Activated naive CD4-positive, alpha-beta T cell treated with anti-CD3 and anti-CD28 coated beads, Interleukin-2, amount 10 ng/mL, durations not matched to agents 7 days and 5 days (primary cell): ENCODE measurements at places on chromosomes 3 and 15.

DNA sequence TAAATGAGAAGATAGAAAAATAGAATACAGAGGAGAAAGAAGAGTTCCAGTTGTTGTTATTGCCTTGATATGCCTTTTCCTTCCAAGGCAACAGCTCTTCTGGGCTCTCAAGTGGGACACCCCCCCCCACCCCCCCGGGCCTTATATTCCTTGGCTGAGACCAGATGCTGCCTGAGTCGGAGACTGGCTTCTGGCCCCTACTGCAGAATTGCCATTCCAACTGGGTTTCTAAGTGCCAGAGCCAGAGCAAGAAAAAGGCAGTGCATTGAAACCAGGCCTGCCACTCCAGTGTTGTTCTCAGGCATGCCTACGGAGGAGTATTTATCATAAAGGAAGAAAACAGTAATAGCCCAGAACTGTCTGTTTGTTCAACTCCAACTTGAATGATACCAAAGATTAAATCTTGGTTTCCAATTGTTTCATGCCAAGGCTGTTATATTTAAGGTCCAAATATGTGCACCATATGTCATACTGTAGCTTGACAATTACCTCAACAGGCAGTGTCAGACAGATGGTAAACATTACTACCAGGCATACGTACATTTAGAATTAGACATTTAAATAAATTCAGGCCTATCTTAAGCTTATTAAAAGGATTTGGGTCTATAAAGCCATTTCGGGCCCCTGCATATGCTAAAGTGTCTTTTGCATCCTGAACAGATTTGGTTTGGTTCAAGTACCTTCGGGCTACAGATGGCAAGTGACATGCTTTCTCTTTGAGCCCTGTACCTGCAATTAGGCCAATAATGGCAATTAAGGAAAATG lies 209.9 kb upstream of the SEMA6D start:
- DNase-seq = no peak
- H3K27ac ChIP-seq = no peak overlapping the region
- H3K36me3 ChIP-seq = no peaks in the 10 kb centered on the region
- no peak overlapping the region for H3K4me3 ChIP-seq
- H3K27me3 ChIP-seq = no peaks in the 10 kb centered on the region

DNA sequence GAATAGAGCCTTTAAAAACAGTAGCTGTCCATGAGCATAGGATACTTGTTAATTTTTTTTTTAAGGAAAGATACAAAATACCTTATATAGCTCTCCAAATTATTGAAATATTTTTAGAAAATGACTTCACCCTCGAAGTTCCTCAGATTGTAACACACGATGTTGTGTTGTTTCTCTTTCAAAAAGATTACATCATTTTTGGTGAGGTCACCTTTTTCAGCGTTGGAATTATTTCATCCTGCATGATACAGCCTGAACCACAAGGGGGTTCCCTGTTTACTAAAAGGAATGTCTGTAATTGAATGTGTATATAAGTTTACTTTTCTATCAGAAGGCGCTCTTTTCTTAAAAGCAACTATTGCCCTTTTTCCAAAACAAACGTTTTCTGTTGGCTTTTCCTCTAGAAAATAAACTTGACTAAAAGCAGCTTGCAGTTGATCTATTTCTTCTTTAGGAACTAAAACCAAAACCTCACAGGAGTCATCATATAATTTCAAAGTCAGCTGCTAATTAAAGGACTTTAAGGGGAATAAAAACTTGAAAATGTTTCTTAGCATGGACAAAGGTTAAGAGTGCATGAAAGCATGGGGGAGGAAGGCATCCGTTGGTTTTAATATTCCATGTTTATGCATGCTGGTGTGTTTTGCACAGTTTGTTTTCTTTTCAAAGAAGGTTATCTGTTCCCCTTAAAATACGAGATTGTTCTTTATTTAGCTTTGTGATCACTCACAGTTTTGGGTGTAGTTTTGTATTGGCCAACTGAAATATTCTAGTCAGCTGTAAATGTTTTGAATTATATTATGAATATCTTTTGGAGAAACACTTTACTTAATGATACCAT lies 29.4 kb downstream of the LYSMD4 start:
- peaks cover 48% of the 10 kb centered on the region for H3K4me1 ChIP-seq
- peaks cover 7% of the 10 kb centered on the region for H3K36me3 ChIP-seq
- no peak overlapping the region for H3K4me3 ChIP-seq
- no peak for DNase-seq
- H3K27ac ChIP-seq = peak overlapping the region; percentile 24
- H3K27me3 ChIP-seq = no peaks in the 10 kb centered on the region

- H3K27ac ChIP-seq = no peak overlapping the region
- no peak for DNase-seq
- H3K27me3 ChIP-seq = peaks cover 41% of the 10 kb centered on the region
These were observed 54.1 kb downstream of the EXOG start for GRCh38 chr3:38549957-38550840.

GRCh38 chr3:122268257-122269024 lies 56.6 kb upstream of the CSTA start:
- DNase-seq = no peak
- no peak overlapping the region for H3K27ac ChIP-seq
- H3K4me1 ChIP-seq = peaks cover 26% of the 10 kb centered on the region
- H3K36me3 ChIP-seq = no peaks in the 10 kb centered on the region

DNA sequence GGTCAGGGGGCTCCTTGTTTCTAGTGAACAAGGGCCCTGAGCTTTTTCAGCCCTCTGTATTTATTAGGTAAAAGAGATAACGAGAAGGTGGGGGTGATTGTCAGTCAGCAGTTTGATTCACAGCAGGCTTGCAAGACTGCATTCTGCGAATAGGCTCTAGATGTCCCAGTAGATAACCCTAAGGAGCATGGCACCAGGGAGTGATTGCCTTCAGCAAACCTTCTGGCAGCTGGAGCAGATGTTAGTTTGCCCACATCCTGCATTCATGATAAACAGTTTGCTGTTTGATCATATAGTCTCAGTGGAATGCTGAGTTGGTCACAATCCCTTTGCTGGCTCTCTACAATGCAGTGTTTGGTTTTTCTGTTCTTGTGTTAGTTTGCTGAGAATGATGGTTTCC lies 161.3 kb upstream of the GADL1 start:
- DNase-seq = no peak
- no peak overlapping the region for H3K4me3 ChIP-seq

- no peak for DNase-seq
- H3K27me3 ChIP-seq = no peaks in the 10 kb centered on the region
- H3K4me1 ChIP-seq = no peaks in the 10 kb centered on the region
- H3K4me3 ChIP-seq = no peak overlapping the region
- peaks cover 75% of the 10 kb centered on the region for H3K36me3 ChIP-seq
These were observed 107.5 kb downstream of the RASA2 start for GRCh38 chr3:141594357-141594756.

GRCh38 chr3:102143536-102143935 lies 291.3 kb upstream of the ZPLD1 start:
- H3K36me3 ChIP-seq = no peaks in the 10 kb centered on the region
- H3K27ac ChIP-seq = no peak overlapping the region
- DNase-seq = no peak
- no peak overlapping the region for H3K4me3 ChIP-seq
- H3K27me3 ChIP-seq = peaks cover 10% of the 10 kb centered on the region

DNA sequence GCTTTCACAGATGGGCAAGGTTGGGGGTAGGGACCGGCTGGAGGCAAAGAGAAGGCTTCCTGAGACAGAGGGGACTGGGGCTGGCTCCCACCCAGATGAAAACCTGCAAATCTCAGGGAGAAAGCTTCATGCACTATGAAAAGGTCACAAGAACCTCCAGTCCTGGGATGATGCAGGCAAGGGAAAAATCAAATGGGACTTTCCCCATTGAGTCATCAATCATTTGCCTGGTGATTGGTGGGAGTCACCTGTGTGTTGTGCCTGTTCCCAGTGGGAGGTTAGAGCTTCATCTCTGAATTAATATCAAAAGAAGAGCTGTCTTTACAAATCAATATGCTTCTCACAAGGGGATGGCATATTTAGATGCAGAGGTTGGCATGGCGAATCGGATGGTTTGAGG lies 49.9 kb downstream of the CACNA1D start:
- H3K27ac ChIP-seq = no peak overlapping the region
- no peaks in the 10 kb centered on the region for H3K4me1 ChIP-seq
- DNase-seq = no peak
- H3K36me3 ChIP-seq = no peaks in the 10 kb centered on the region
- H3K27me3 ChIP-seq = peaks cover 3% of the 10 kb centered on the region

DNA sequence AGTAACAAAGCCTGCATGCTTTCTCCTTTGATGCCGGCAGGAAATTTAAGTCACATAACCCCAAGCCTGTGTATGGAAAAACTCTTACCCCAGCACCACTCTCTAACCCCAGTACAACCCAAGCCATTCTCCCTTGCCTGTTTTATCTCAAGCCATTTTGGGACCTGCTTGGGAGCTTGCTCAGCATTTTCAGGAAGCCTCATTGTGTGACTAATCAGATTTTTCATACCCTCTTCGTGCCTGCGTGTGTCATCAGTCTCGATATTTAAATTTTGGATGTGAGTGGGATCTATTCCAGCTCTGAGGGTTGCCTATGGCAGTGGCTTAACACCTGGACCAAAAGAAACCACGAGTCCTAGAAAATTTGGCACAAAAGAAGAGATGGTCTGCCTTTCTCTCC lies 426.2 kb downstream of the SQOR start:
- H3K36me3 ChIP-seq = no peaks in the 10 kb centered on the region
- no peaks in the 10 kb centered on the region for H3K4me1 ChIP-seq
- no peak overlapping the region for H3K4me3 ChIP-seq
- no peak for DNase-seq
- no peaks in the 10 kb centered on the region for H3K27me3 ChIP-seq

- no peak overlapping the region for H3K4me3 ChIP-seq
- peaks cover 1% of the 10 kb centered on the region for H3K27me3 ChIP-seq
- H3K36me3 ChIP-seq = peaks cover 9% of the 10 kb centered on the region
- DNase-seq = no peak
These were observed 31.6 kb upstream of the SEMA3F start for GRCh38 chr3:50123394-50124051.

DNA sequence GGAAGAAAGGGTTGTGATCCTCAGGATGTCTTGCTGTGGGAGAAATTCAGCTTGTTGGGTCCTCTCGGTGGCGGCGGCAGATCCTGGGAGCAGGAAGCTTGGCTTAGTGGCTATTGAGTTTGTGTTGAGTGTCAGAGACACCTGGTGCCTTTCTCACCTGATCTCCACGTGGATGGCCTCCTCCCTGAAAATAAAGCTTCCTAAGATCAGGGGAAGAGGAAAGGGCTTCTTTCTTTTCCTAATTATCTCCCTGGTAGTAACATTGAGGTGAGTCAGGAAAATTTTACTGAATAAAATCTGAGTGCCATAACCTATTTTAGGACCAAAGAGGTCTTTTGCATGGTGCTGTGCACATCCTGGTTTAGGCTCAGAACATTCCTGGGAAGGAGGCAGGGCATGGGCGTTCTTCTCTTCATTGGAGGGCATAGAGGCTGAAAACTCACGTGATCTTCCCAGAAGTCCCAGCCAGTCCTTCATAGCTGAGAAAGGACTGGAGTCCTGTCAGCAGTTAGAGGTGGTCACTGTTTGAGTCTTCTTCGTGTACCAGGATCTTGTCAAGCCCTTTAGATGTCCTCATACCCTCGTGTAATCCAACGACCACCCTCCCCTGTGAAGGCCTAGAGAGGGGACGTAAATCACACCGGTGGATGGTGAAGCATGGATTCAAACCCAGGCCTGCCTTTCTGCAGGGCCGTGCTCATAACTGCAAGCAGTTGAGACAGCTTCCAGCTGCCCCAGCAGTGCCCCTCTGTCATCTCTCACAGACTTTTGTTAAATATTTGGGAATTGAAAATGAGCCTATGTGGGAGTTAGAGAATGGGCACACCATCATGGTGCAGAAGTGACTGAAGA lies 1.1 kb downstream of the CMTM8 start:
- peaks cover 16% of the 10 kb centered on the region for H3K36me3 ChIP-seq
- peaks cover 35% of the 10 kb centered on the region for H3K27me3 ChIP-seq
- peak overlapping the region; percentile 78 for H3K4me3 ChIP-seq
- H3K27ac ChIP-seq = peak overlapping the region; percentile 59
- H3K4me1 ChIP-seq = peaks cover 40% of the 10 kb centered on the region

GRCh38 chr3:143352850-143353550 lies 233.4 kb downstream of the CHST2 start:
- H3K27ac ChIP-seq = peak overlapping the region; percentile 47
- DNase-seq = no peak
- no peaks in the 10 kb centered on the region for H3K27me3 ChIP-seq

GRCh38 chr3:61730056-61730455 lies 168.7 kb downstream of the PTPRG start:
- H3K27ac ChIP-seq = no peak overlapping the region
- no peak for DNase-seq
- no peak overlapping the region for H3K4me3 ChIP-seq
- no peaks in the 10 kb centered on the region for H3K27me3 ChIP-seq
- H3K4me1 ChIP-seq = no peaks in the 10 kb centered on the region

DNA sequence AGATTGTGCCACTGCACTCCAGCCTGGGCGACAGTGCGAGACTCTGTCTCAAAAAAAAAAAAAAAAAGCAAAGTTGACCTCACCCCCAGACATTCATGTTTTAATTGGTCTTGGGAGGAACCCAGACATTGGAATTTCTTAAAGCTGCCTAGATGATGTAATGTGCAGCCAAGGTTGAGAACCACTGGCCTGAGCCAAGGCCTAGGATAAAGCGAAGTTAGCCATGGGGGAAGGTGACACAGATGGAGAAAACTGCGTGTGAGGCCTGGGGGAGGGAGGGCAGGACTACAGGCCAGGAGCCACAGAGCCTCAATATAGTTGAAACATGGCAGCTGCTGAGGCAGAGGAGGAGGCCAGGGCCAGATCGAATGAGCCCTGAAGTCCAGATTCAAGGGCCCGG lies 21.0 kb downstream of the GLB1 start:
- H3K27ac ChIP-seq = no peak overlapping the region
- peaks cover 37% of the 10 kb centered on the region for H3K4me1 ChIP-seq
- no peak for DNase-seq
- H3K36me3 ChIP-seq = peaks cover 25% of the 10 kb centered on the region
- H3K27me3 ChIP-seq = no peaks in the 10 kb centered on the region

GRCh38 chr3:58737644-58738043 lies 71.1 kb upstream of the FAM3D start:
- H3K36me3 ChIP-seq = no peaks in the 10 kb centered on the region
- no peak overlapping the region for H3K4me3 ChIP-seq
- no peak overlapping the region for H3K27ac ChIP-seq

- H3K4me3 ChIP-seq = no peak overlapping the region
- DNase-seq = no peak
- H3K36me3 ChIP-seq = no peaks in the 10 kb centered on the region
These were observed 31.9 kb upstream of the BFSP2 start for GRCh38 chr3:133367956-133368355.

DNA sequence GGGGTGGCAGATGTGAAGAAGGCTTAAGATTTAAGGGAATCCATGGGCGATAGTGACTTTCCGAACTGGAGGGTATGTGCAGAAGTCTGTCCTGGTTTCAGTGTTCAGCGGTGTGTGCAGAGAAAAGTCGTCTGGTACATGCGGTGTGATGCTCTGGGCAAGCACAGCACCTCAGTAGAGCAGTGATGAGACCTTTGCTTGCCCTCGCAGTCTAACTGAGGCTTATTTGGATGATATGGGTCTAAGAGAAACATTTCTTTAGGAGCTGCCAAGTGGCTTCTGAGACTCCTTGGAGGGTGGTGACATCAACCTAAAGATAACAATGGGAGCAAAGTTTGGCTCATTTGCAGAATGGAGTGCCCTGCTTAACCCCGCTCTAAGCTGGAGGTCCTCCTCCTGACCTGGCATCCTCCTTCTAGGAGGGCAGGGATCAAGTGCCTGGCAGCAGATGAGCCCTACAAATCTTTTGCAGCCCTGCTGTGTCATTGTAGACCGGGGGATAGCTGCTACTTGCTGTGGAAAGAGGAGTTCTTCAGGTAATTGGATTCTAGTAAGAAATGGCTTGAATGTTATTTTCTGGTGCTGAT lies 228.1 kb upstream of the AZI2 start:
- peaks cover 40% of the 10 kb centered on the region for H3K27me3 ChIP-seq
- H3K27ac ChIP-seq = no peak overlapping the region
- no peaks in the 10 kb centered on the region for H3K4me1 ChIP-seq
- H3K4me3 ChIP-seq = no peak overlapping the region
